Naive thymus-derived CD8-positive, alpha-beta T cell (primary cell): ENCODE measurements at places on chromosomes 11 and 22.

- no peak for DNase-seq
Observed at GRCh38 chr22:45087802-45088201, 75.9 kb upstream of the NUP50 start.

DNA sequence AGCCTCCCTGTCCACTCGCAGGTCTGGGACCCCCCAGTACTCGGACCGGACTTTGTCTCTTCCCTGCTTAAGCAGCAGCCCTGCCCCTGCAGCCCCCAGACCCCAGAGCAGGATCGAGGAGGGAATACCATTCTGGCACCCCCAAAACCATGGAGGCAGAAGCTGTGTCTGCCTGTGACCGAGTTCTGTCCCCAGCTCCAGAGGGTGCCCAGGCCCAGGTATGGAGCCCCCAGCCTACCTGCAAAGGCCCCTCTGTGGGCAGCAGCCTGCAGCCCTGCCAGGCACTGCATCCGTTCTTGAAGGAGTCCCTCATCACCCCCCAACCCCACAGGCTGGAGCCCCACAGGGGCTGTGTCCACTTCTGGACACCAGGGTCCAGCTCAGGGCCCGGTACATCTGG lies 163.8 kb downstream of the BRD1 start:
- no peak for DNase-seq

GRCh38 chr22:31106001-31106571 lies 1.3 kb downstream of the SELENOM start:
- DNase-seq: no peak

DNA sequence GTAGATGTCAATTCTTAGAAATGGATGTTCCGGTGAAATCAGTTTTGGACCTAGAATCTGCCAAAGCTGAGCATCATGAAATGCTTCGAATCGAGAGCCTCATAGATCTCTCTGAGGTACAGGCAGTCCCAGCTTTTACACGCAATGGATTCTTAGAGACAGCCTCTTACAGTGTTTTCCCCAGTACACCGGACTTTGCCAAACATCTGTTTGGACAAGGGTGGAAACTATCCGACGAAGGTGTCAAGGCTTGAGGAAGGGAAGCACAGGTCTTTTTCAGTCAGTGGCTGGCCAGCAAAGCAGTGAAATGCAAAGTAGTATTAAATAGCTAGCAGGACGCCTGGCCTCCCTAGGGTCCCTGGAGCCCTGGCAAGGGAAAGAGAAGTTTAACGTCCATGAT lies 4.9 kb downstream of the GRK3 start:
- no peak for DNase-seq
